ENCODE measurements at places on chromosomes 5 and 9.

DNA sequence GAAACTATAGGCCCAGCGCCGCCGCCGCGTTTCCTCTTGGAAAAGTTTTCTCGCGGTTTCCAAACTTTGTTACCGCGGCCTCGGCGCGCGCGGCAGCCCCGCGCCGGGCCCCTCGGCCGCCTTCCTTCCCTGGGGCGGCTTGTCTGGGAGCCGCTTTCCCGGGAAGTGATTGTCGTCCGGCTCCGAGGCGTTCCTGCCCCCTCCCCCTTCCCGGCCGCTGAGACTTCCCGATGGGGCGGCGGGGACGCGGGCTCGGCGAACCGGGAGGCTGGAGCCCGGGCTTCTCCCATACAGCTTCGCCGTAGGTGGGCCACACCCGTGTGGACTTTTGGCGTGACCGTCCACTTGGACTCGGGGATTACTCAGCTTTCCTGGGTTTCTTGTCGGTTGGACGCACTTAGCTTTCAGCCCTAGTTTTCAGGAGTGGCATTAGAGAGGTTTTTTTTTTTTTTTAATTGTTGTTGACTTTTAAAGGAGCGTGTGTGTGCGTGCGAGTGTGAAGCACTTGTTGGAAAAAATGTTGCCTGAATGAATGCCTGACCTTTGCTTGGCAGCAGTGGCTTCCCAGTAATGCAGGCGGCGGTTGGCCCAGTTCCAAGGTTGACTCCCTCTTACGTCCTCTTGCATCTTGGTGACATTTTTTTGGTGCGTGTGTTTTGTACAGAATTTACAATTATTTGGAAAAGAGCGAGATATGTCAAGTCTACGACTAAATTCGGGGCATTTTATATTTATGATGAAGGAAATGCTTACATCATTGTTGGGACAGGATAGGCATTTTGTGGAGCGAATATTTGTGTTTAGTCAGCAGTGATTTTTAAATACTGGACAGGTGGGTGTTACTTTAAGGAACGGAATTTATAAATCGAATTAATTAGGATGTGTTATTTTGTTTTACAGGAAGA lies 821 bp downstream of the CTNNA1 start:
- DNase-seq = peak; percentile 46

DNA sequence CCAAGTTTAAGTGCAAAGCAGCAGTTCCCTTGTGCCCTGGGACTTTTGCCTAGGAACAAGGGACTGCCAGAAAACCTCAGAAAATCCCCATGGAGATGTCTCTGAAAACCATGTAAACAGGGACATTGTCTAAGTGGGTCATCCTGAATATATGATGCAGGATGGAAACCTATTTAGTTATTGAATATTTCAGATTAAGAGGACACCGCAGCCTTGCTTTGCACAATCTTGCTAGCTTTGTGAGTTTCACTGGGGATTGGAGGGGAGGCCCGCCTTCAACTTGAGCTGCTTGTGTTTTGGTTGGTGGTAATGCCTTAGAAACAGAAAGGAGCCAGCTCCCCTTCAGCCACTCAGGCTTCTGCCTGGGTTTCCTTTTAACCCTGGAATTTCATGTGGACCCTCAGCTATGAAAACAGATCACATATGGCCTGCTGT lies 112.8 kb downstream of the C9orf152 start:
- no peak for DNase-seq

- DNase-seq = no peak
Observed at GRCh38 chr5:133106761-133107572, 55.2 kb downstream of the HSPA4 start.

DNA sequence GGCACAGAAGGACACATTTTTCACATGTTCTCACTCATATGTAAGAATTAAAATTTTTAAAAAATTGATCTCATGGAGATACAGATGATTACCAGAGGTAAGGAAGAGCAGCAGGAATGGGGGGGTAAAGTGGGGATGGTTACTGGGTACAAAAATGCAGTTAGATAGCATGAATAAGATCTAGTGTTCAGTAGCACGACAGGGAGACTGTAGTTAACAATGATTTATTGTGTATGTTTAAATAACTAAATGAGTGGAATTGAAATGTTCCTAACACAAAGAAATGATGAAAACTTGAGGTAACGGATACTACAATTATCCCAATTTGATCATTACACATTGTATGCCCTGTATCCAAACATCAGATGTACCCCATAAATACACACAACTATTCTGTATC lies 15.2 kb upstream of the TGFBI start:
- DNase-seq = no peak

GRCh38 chr5:79508354-79508753 lies 5.6 kb downstream of the HOMER1 start:
- DNase-seq = peak; percentile 32

GRCh38 chr9:129141066-129142041 lies 30.1 kb downstream of the PTPA start:
- peak; percentile 17 for DNase-seq

DNA sequence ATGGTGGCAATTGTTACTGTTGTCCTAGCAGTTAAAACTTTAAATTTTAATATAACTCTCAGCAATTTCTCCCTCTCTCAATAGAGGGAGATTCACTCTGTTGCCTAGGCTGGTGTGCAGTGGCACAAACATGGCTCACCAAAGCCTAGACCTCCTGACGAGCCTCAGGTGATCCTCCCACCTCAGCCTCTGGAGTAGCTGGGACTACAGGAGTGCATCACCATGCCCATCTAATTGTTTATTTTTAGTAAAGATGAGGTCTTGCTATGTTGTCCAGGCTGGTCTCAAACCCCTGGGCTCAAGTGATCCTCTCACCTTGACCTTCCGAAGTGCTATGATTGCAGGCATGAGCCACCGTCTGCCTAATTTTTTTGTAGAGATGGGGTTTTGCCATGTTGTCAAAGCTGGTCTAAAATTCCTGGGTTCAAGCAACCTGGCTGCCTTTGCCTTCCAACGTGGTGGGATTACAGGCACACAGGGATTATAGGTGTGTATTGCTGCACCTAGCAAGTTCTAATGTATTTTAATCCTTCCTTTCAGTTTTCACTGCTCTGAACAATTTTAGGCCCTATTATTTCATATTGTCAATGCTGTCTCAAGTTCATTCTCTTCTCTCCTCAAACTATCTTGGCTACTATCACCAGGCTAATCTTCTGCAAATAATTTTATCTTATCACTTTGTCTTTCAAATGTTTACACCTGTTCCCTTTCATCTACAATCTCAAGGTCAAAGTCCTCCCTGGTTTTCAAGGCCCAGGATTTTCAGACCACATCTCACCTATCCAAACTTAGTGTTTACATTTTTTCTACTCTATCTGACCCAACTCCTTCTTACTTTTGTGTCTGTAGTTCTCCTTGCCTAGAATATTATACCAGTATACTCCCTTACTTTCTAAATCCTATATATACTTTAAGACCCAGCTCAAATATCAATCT lies 18.9 kb downstream of the ALDH1A1 start:
- DNase-seq = no peak

All from NCI-H187 (cell line).